ENCODE measurements at places on chromosomes 7 and 10.

DNA sequence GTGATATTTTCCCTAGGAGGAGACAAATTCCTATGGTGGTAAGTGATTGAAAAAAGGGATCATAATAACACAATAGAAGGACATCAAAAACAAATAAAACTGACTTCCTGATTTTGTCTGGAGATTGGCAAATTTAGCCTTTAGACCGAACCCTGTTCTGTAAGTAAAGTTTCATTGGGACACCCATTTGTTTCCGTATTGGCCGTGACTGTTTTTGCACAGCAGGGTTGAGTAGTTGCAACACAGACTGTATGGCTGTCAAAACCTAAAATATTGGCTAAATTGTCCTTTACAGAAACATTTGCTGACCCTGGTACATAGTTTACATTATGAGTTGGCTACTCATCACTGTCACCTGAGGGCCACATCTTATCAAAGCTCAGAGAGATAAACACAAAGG lies 168.6 kb downstream of the PRKCQ start:
- no peak for DNase-seq

DNA sequence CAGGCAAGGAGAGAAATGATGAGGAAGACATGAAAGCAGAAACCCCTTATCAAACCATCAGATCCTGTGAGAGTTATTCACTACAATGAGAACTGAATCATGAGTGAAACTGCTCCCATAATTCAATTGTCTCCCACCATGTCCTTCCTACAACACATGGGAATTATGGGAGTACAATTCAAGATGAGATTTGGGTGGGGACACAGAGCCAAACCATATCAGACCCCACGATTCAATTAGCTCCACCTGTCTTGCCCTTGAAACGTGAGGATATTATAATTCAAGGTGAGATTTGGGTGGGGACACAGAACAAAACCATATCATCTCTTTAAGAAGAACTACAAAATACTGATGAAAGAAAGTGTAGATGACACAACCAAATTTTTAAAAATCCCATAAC lies 128.9 kb downstream of the IMMP2L start:
- no peak for DNase-seq

GRCh38 chr7:128115336-128115820 lies 84.1 kb upstream of the LRRC4 start:
- DNase-seq, result no peak

DNA sequence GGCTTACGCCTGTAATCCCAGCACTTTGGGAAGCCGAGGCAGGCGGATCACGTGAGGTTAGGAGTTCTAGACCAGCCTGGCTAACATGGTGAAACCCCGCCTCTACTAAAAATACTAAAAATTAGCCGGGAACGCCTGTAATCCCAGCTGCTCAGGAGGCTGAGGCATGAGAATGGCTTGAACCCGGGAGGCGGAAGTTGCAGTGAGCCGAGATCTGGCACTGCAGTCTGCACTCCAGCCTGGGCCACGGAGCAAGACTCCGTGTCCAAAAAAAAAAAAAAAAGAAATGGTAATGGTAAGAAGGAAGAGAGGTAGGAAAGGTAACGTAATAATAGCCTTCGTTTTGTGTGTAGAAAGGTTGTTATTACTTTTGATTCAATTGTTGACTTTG lies 1.2 kb downstream of the HSPA14 start:
- peak; percentile 26 for DNase-seq

DNA sequence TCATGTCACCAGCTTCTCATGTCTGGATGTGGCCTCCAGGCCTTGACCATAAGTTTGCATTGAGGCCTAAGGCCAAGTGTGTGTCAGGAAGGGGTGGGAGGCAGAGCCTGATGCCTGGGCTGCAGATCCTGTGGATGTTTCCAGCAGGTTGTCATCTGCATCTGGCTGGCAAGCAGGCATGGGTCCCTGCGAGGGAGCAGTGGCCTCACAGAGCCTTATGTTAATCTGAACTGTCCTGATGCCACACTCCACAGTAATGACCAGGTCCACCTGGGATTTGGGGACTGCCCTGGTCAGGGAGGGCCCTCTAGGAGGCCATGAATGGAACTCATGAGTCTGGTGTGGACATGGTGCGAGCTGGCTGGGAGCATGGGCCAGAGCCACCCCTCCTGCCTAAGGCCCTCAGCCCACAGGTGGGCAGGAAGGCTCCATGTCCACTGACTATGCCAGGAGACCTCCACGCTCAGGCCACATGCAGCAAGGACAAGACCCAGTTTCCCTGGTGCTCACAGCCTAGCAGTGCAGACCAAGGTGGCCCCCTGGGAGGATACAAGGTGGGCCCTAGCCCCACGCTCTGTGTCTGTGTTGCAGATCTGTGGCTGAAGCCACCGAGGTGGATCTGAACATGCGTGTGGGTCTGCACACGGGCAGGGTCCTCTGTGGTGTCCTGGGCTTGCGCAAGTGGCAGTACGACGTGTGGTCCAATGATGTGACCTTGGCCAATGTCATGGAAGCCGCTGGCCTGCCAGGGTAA lies 83.1 kb downstream of the ADCY1 start:
- DNase-seq, result no peak

GRCh38 chr10:68813559-68813958 lies 13.8 kb upstream of the STOX1 start:
- DNase-seq, result no peak

- peak; percentile 39 for DNase-seq
Measured at GRCh38 chr10:110493832-110494426, 3.8 kb upstream of the DUSP5 start.

DNA sequence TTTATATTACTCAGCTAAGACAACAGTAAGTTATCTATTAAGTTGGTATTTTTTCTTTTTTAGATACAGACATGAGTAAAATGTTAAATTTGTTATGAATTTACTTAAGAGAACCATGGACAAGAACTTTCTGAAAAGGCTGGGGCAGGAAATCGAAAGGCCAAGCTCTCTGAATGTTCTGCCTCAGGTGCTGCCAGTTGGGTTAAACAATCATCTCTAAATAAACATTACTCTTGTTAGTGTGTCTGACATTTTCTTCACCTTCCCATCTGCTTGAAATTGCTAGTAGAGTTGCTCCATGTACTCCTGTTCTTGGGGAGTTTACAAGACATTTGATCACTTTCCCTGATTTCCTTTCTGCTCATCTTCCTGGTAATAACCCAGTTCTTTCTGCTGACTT lies 87.5 kb downstream of the ANKRD7 start:
- no peak for DNase-seq

- peak; percentile 73 for DNase-seq
Measured at GRCh38 chr7:81162771-81163525, 244.1 kb upstream of the SEMA3C start.

GRCh38 chr10:51311228-51311627 lies 236.9 kb downstream of the PRKG1 start:
- DNase-seq, result peak; percentile 33

- no peak for DNase-seq
Measured at GRCh38 chr7:124088590-124088989, 55.7 kb upstream of the TMEM229A start.

- no peak for DNase-seq
Measured at GRCh38 chr10:131186547-131187253, 124.8 kb downstream of the TCERG1L start.

DNA sequence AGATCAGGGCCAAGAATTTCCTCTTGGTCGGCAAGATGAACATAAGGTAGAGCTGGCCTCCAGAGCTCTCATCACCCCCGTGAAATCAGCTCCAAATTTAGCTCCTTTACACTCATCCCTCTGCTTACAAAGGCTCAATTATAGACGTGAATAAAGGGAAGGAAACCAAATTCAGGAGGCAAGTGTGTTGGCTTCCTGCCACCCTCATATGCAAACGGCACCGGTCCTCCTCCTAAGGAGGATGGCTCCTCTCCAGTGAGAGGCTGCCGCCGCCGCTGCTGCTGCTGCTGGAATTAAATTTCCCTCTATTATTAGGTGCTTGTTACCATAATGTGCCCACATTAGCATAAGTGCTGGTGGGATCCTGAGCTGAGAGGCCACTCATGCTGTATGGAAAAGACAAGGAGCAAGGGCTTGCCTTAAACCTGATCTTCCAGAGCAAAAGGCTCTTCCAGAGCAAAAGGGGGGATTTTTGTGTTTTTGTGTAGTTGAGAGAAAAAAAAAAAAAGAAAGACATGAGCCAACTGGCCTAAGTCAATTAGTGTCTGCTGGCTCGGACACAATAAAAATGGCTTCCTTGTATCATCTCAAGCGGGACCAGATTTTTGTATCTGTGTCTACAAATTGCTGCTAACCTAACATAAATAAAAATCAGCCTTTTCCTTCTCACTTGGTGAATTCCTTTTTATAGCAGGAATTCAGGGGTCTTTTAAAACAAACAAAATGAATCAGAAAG lies 68.4 kb downstream of the CDHR3 start:
- peak; percentile 34 for DNase-seq

GRCh38 chr10:96746503-96746902 lies 26.2 kb upstream of the PIK3AP1 start:
- peak; percentile 51 for DNase-seq

GRCh38 chr10:110448682-110449418 lies 48.9 kb upstream of the DUSP5 start:
- DNase-seq, result peak; percentile 18

- DNase-seq, result no peak
Measured at GRCh38 chr10:129758207-129759021, 205.7 kb downstream of the EBF3 start.

- no peak for DNase-seq
Measured at GRCh38 chr10:85922356-85923129, 444.1 kb downstream of the GRID1 start.

- DNase-seq, result no peak
Measured at GRCh38 chr7:101804967-101805366, 12.5 kb upstream of the CUX1 start.

- no peak for DNase-seq
Measured at GRCh38 chr7:18400726-18401125, 94.8 kb upstream of the HDAC9 start.

- DNase-seq, result no peak
Measured at GRCh38 chr7:37957221-37957970, 37.0 kb downstream of the EPDR1 start.

- no peak for DNase-seq
Measured at GRCh38 chr10:97836446-97836845, 13.2 kb upstream of the GOLGA7B start.

GRCh38 chr7:134431815-134432214 lies 27.1 kb downstream of the AKR1B1 start:
- no peak for DNase-seq

- no peak for DNase-seq
Measured at GRCh38 chr7:42982604-42983115, 50.5 kb downstream of the MRPL32 start.

- DNase-seq, result no peak
Measured at GRCh38 chr10:101047268-101047667, 14.5 kb upstream of the KAZALD1 start.

DNA sequence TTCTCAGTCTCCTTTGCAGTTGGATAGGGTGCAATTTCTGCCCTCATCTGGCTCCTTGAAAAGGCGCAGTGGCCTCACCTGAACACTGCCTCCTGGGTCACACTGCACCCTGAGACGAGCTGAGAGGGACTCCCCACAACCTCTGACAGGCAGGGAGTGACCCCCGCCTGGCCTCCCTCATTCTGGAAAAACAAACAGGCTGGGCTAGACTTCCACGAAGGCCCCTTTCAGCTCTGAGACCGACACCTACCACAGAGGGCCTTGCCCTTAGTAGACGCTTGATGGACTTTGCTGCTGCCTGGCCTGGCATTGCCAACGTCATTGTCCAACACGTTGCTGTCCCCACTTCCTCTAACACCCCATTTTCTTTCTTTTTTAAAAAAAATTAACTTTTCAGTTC lies 8.6 kb downstream of the FAM241B start:
- no peak for DNase-seq

- no peak for DNase-seq
Measured at GRCh38 chr7:42925630-42926029, 6.3 kb downstream of the PSMA2 start.

GRCh38 chr7:50456371-50457123 lies 6.4 kb upstream of the FIGNL1 start:
- DNase-seq, result no peak
